ENCODE measurements at places on chromosomes 7 and 10.

DNA sequence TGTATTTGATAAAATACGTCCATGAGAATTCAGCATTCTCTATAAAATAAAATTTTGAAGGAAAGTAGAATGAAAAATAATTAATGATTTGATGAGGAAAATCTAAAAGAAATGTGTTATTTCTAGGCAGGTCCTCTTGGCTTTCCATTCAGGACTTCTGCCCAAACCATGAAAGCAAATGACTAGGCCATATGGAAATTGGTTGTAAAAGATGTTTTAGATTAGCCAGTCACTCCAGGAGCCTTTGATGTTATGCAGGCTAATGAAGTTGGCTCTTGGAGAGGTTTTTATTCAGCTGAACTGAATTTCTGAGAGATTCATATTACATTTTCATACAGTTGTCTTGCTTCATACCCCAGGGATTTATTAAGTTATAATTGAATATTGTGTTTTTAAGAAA is 452.8 kb downstream of the SDK1 start:
- no peak for DNase-seq

DNA sequence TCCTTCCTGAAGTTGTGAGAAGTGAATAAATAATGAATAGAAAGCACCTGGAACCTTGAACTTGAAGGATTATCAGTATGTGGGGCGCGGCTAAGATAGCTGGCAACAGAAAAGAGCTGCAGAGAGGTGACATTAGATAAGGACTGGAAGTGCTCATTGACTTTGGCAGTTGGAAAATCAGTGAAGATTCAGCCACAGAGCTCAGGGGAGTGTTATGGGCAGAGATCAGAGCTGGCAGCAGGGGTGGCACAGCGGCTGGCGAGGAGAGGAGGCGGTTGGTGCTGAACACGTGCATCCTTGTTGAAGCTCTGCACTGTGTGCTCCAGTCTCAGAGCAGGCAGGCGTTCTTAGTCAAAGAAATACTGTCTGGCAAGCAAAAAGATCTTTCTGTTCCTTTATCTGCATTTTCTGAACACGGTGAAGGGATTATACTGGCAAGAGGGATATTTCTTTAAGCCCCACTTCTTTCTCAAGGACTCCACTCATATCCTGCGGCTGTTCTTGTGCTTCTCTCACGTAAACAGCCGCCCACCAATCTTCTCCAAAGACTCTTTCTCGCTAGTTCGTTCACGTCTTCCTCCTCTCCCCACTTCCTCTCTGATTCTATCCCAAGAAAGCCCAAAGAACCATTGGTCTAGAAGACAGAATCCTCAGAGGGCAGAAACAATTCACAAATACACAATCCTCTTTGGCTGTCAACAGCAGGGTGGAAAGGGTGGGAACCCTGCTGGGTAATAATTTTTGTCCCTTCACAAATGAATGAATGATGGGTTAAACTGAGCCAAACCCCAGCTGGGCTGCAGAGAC is 38.6 kb upstream of the ADD3 start:
- no peak for DNase-seq

GRCh38 chr7:133911724-133912123 is 215.4 kb upstream of the LRGUK start:
- no peak for DNase-seq

- DNase-seq, result no peak
Observed at GRCh38 chr10:69358148-69358795, 58.4 kb downstream of the TACR2 start.

GRCh38 chr10:24701447-24701846 is 22.2 kb downstream of the ARHGAP21 start:
- DNase-seq, result no peak

- DNase-seq, result no peak
Observed at GRCh38 chr7:152048051-152048450, 22.6 kb downstream of the GALNT11 start.

DNA sequence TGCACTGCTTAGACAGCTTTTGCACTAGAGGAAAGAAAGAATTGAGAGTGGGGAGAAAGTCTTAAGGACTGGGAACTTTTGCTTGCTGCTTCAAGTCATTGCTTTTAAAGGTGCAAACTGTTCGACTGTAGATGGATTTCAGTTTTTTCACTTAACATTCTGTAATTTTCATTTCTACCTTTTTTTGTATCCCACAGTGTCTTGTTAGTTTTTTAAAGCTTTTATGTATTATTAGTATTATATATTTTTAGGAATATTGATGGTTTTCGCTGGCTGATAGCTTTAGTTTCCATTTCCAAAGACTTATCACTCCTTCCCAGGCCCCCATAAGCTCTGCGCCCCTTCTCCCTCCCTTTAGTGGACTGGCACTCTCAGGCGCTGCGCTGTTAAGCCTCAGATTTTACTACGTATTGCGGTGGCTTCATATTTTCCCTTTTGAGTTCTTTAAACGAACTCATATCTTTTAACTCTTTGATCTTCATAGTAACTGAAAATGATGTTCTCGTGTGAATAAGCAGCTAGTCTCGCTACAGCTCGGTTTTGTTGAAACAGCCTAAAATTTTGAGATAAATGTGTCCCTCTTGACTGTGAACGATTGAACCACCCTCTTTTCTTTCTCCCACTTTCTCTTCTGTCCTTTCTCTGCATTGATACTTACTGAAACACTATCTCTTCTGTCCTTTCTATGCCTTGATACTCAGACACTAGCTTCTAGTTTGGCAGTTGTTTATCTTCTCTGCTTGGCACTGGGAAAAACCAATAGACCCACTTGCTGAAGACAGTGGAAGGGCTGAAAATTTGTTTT is 2.5 kb upstream of the ETV1 start:
- no peak for DNase-seq

DNA sequence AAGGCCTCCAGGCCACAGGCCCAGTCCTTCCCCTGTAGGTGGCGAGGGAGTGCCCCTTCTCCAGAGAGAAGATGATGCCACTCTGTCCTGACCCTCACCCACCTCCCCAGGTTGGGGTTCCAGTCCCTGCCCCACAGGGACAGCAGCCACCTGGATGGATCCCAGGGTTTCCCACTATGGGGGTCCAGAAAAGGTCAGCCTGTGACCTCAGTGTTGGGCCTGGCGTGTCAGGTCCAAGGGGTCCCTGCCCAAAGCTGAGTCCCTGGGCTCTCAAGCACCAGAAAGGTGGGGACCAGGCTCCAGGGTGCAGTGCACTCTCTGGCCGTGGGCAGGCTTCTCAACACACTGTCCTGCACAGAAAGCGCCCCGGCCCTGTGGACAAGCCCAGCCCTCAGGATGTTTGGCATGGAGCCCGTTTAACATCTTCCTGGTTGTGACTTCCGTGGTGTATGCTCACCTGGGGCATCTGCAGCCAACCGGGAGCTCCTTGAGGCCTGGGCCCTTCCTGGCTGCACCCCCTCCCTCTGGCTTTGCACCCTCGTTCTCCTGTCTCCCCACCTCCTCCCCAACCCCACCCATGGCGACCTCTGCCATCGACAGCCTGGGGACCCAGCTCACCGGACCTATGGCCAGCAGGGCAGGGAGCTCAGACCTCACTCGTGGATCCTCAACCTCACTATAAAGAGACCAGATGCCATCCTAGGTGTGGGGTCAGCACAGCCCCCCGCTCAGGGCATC is 58.3 kb upstream of the PPP2R2D start:
- no peak for DNase-seq

DNA sequence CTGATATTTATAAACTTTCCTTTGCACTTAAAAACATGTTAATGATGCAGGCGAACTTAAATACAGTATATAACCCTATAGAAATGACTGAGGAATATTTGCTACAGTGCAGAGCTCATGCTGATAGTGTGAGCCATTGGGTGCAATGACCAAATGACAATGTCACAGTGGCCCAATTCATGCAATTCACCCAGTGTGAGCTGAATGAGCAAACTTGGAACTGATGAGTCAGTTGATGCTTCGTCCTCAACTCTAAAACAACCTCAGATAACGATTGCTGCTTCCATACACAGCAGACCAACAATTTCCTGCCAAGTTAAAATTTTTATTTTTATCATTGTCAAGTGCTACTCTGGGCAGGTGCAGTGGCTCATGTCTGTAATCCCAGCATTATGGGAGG is 12.1 kb upstream of the ZC3HAV1L start:
- no peak for DNase-seq

GRCh38 chr10:30047924-30048531 is 11.4 kb downstream of the JCAD start:
- DNase-seq, result no peak

DNA sequence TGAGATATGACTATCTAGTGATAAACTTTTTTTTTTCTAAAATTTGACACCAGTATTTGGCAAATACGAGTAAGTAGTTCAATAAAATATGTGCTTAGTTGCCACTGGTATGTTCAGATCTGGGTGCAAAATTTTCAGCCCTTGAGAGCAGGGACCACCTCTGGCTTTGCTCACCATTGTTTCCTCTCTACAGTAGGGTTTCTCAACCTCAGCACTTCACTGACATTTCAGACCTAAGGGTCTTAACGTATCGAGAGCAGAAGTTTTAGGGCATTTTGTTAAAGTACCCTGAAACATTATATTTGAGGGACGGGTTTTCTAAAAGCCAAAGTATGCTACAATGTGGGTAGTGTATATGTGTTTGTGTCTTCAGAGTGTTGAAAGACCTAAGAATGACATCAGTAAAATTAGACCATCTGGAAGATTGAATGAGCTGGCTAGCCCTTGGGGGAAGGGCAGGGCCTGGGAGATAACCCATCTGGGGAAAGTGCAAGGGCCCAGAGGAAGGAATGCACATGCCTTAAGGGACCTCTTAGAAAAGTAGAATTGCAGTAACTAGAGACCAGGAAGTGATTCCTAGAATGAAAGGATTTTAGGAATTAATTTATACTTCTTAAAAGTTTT is 11.8 kb downstream of the BZW2 start:
- DNase-seq, result peak; percentile 64

GRCh38 chr7:102978284-102978683 is 65.5 kb downstream of the LRRC17 start:
- no peak for DNase-seq

DNA sequence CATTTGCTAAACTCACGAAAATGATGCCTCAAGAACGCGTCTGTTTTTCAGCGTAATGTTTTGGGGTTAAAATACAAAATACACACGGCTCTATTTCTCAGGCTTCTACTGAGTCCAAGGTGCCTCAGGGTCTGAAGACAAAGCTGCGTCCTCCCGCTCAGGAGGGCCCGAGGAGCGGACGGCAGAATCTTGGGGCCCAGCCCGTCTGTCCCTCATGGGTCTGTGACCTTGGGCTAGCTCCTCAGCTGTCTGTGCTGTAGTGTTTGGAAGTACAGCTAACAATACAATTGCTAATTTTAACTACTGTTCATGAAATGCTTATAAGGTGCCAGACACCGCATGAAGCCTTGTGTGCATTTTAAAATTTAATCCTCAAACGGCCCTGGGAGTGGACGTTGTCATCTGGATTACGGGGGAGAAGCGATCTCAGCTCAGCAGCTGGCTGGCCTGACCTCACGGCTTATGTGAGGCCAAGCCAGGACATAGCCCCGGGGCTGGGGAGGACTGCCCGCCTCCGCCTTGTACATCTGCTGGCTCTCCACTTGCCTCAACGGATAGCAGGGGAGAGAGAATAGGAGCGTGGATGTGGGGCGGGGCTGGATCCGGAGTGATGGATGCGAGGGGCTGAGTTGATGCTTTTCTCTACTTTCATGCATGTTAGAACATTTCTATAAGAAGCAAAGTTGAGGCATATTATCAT is 357.4 kb downstream of the GLRX3 start:
- DNase-seq, result no peak

- no peak for DNase-seq
Observed at GRCh38 chr7:134870156-134870555, 90.7 kb downstream of the CALD1 start.

DNA sequence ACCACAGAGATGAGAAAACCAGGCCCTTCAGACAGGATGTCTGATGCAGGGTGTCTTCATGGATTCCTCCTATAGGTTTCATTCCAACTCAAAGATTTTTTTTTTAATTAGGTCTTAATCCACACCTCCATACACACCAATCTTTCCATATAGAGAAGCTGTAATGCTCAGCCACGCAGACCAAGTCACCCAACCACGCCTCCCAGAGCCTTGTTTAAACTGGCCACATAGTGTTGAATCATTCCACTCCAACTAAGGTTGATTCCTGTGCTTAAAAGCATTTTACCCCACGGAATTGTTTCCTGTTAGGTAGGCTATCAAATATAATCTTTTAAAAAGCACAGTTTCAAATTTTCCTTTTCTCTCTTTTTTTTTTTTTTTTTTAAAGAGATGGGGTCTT is 153.6 kb downstream of the TYW1B start:
- DNase-seq, result no peak

All from HAP-1 (cell line).